Fibroblast of skin of scalp (primary cell): ENCODE measurements at places on chromosomes 5 and 9.

- peak; percentile 94 for DNase-seq
These were observed 51.6 kb downstream of the ENTREP1 start for GRCh38 chr9:69376651-69377050.

GRCh38 chr5:138832218-138832617 lies 42.9 kb downstream of the LRRTM2 start:
- DNase-seq, result no peak

DNA sequence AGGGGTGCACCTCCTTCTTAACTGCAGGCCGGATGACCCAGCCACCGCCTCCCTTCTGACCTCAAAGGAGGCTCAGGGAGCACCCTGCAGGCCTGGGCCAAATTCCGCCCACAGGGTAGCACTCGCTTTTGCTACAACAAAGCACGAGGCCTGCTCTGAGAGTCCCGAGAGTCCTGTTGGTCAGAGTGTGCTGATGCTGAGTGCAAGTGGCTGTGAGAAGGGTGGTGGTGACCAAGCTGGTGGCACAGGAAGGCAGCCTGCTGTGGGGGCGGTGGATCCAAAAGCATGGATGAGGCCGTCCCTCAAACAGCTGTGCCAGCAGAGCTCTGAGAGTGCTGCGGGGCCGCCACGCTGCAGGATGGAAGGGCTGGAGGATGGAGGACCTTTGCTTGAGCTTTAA lies 101.8 kb downstream of the AK8 start:
- no peak for DNase-seq

DNA sequence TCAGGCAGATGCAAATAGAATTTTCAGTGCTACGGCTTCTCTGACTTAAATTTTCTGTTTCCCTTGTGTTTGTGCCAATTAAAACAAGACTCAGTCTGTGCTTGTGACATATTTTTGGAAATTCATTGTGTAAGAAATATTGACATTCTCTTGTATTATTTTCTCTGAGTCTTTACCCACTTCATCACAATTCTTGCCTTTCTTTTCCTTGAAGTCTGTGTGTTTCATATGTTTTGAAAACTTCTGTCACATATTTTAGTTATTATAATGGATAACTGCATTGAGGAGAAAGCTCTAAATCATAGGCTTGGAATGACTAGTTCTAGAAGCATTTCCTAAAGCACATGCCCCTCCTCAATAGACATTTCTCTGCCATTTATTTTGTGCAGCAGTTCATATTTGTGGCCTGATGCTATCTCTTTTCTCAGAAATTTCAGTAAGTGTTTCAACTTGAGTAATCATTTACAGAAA lies 206.6 kb downstream of the PALM2AKAP2 start:
- DNase-seq, result peak; percentile 98

GRCh38 chr9:123742009-123742767 lies 187.7 kb downstream of the DENND1A start:
- peak; percentile 76 for DNase-seq

- DNase-seq, result peak; percentile 74
These were observed 110.8 kb upstream of the SLC1A3 start for GRCh38 chr5:36495611-36496010.

GRCh38 chr5:154254896-154255295 lies 64.4 kb downstream of the GALNT10 start:
- DNase-seq, result no peak

DNA sequence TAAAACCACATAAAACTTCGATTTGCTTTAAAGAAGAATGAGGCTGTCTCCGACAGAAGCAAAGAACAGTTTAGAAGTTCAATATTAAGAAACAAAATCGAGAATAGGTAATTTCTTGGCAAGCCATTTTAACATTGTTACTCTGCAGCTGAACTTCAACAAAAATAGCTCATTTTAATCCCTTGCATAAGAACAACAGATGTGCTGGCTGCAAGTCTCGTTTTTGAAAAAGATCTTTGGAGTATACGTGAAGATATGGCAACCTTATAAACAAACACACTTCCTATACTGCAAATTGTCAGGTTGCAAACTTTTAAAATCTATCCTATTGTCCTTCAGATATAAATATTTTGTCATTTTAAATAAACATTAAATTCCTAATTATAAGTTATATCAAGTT lies 71.5 kb downstream of the FBN2 start:
- DNase-seq, result no peak

DNA sequence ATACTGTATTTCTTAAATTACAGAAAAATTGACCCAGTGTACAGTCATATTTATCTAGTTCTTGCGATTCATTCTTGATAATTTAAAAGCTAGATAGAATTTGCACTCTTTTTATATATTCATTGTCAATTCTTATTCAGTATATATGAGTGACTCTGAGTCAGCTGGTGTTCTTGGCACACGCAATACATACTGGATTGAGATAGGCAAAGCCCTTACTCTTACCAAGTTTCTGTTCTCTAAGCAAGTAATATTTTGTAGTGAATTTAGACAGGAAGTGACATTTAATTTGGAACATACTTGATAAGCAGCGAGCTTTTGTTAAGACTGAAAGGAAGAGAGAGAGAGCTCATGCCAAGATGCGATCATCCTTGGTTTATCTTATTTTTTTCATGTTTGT lies 57.7 kb downstream of the GPBP1 start:
- DNase-seq, result no peak

GRCh38 chr9:37927601-37928551 lies 23.9 kb upstream of the SLC25A51 start:
- DNase-seq, result no peak

GRCh38 chr5:87940775-87941174 lies 327.9 kb downstream of the TMEM161B start:
- DNase-seq, result no peak

- no peak for DNase-seq
These were observed 20.0 kb downstream of the STOM start for GRCh38 chr9:121350036-121350435.

GRCh38 chr9:112144807-112145206 lies 30.3 kb downstream of the SUSD1 start:
- no peak for DNase-seq

DNA sequence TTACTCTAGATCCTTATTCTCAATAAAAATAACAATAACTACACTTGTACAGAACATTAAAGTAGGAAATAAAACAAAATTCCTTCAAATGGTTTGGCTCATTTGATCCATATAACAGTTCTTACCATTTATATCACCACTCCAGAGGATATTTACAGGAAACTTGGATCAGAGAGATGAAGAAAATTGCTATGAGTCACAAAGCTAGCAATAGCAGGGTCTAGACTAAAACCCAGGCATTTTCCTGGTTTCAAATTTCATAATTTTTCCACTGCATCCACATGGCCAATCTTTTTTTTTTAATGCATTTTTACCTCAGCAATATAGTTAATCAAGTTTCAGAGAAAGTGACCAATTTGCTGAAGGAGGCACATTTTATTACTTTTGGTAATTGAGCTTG lies 299.2 kb downstream of the ELAVL2 start:
- DNase-seq, result no peak

- peak; percentile 62 for DNase-seq
These were observed 91.5 kb downstream of the NR3C1 start for GRCh38 chr5:143311955-143312354.

DNA sequence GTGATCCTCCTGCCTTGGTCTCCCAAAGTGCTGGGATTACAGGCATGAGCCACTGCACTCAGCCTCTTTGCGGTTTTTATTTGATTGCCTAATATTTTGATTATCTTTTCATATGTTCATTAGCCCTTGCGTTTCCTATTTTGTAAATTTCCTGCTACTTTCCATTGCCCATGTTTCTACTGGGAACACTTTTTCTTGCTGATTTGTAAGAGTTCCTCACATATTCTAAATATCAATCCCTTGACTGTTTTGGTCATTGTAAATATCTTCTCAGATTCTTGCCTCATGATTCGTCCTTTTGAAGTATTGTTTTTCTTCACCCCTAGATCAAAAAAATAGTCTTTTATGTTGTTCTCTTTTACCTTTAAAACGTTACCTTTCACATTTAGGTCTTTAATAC lies 37.9 kb upstream of the TTC1 start:
- DNase-seq, result peak; percentile 71

DNA sequence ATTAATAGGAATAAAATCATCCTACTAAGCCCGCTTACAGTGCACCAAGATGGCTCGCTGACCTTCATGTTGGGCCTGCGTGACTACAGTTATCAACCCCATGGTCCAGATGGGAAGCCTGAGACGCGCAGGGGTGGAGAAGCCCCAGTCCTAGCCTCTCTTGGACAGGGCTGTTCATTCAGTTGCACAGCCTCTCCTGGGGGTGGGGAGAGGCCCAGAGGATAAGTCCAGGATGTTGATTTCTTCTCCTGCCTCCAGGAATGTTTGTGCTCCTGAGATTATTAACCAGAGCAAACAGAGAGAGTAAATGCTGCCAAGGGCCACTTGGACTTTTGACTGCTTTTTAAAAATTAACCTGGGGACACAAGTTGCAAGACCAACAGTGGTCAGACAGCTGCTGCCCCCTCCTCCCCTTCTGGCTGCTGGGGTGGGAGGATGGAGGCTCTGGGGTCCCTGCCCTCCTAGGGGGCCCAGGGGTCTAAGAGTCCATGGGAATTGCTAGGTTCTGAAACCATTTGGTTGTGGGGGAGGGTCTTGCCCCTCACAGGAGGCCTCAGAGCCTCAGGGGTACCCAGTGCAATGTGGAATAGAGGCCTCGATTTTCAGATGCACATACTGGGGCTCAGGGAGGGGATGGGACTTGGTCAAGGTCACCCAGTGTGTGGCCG lies 2.8 kb upstream of the AMBP start:
- DNase-seq, result no peak

DNA sequence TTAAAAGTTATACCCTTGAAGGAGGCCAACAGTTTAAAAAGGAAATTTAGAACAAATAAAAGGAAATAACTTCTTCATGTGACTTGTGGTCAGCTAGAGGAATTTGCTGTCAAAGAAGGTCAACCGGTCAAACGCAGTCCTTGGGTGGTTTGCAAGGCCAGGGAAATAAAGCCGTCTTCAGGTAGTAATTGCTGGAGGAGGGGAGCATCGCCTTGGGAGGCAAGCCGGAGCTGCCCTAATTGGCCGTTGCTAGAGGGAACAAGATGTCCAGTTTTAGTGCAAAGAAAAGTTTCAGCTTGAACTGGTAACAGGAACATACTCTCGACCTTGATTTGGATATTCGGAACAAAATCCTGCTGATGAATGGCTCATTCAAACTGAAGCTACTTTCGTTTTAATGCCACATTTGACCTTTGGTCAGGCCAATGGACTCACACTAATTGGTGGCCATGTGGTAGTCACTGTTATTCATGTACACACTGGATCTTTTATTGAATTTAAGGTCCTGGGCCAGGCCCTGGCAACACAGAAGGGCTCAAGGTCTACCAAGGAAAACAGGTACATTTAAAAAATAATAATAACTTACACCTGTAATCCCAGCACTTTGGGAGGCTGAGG lies 47.0 kb upstream of the MYO10 start:
- no peak for DNase-seq

DNA sequence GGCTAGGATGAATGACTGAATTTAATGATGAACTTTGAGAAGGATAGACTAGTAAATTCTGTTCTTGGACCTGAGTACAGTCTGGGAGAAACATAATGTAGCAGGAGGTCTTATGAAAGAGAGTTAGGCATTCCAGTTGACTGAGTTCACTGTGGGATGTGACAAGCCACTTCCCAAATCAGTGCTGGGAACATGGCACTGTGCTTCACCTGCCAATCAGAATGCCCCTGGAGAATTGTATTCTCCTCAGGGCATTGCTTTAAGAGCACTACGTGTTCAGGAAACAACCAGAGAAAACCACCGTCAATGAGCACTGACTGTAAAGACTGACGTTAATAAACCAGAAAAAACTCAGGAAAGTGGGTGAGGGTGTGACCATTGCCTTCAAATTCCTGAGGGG lies 1.2 kb downstream of the CCDC107 start:
- DNase-seq, result peak; percentile 81

DNA sequence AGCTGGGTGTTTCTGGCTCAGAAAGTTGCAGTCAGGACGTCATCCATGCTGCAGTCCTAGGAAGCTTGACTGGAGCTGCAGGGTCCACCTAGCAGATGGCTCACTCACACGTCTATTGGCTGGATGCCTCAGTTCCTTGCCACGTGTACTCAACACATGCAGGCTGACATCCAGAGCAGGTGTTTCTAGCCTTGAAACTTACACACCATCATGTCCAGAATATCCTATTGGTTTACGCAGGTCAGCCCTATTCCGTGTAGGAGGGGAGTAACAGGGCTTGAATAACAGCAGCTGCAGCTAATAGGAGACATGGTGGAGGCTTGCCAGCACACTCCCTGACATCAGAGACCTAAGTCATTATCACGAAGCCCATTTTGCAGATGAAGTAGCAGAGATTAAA lies 473.5 kb downstream of the ACTL7B start:
- DNase-seq, result no peak

- no peak for DNase-seq
These were observed 260.2 kb upstream of the PPP1R2B start for GRCh38 chr5:156589946-156590216.

DNA sequence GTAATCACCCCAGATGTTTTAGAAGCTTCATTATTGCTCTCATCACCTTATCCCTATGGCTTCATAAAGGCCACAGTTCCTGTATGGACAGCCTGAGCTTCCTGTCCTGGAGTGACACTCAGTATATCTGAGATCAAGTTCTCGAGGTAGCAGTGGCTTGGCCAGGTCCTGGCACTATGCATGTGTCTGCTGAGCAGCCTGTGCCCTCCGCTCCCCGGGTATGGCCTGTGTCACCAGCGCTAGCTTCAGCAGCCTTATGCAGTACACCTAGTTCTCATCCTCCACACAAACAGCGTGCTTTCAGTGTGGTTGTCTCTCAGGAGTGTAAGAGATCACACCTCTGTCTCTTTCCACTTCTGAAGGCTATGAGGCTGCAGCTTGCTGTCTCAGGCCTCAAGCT lies 514.7 kb downstream of the DIRAS2 start:
- no peak for DNase-seq

DNA sequence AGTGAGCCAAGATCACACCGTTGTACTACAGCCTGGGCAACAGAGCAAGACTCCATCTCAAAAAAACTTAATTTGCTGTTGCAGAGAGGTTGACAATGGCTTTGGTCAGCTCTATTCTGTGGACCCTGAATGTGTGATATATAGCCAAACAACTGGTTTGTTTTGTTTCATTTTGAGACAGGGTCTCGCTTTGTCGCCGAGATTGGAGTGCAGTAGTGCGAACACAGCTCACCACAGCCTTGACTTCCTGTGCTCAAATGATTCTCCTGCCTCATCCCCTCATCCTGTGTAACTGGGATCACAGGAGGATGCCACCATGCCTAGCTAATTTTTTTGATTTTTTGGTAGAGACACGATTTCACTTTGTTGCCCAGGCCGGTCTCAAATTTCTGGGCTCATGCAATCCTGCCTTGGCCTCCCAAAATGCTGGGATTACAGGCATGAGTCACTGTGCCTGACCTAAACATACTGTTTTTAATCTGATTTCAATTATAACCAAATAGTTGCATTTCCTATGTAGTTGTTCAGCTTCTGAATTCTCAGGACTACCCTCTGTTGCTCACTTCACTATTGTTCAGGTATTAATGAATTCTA lies 9.8 kb downstream of the RNF183 start:
- DNase-seq, result peak; percentile 75

DNA sequence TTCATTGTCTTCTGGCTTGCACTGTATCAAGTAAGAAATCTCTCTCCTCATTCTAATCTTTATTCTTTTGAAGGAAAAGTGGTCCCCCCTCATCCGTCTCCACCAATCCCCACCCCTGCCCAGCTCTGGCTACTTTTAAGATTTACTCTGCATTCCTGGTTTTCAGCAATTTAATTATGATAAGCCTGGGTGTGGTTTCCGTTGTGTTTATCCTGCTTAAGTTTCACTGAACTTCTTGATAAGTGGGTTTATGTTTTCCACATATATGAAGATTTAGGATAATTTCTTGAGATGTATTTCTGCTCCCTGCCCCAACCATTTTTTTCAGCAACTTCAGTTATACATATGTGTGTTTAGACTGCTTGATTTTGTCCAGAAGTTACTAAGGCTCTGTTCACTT lies 46.5 kb downstream of the PTBP3 start:
- DNase-seq, result no peak
